ENCODE measurements at places on chromosomes 12 and 14. TPM values are rescaled to one million over a fixed set of nuclear protein-coding genes. Genes with fewer than 3 reads are reported as not detected.

DNA sequence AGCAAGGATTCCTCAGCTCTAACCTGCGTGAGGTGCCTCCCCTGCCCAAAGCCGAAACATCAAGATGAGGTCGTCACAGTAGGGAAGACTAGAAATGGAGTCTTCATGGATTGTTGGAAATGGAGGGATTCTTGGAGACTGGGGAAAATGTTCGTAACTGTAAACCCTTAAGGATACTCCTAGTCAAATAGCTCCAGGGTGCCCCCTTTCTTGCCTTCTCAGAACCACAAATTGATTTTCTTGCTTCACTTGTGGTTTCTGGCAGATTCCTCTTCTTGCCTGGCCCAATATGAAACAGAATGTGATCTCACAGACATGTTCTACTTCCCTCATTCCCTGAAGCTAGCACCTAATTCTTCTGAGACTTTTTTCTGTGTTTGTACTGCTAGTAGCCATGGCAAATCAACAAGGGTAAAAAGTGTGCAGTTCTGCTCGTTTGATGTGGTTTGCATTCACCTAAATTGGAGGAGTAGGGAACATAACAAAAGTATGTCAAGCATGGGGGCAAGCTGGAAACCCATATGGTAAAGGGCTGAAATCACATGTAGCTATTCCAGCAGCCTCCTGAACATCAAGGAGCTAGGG, 332.0 kb downstream of the PAWR start:
- no peak overlapping the region for H3K4me3 ChIP-seq
- H3K27me3 ChIP-seq = no peaks in the 10 kb centered on the region
- H3K4me1 ChIP-seq = no peaks in the 10 kb centered on the region
- no peaks in the 10 kb centered on the region for H3K36me3 ChIP-seq

- H3K36me3 ChIP-seq = no peaks in the 10 kb centered on the region
- DNase-seq = no peak
- no peak overlapping the region for H3K4me3 ChIP-seq
- H3K4me1 ChIP-seq = no peaks in the 10 kb centered on the region
These were observed 240.5 kb upstream of the DAAM1 start for GRCh38 chr14:58947814-58948445.

DNA sequence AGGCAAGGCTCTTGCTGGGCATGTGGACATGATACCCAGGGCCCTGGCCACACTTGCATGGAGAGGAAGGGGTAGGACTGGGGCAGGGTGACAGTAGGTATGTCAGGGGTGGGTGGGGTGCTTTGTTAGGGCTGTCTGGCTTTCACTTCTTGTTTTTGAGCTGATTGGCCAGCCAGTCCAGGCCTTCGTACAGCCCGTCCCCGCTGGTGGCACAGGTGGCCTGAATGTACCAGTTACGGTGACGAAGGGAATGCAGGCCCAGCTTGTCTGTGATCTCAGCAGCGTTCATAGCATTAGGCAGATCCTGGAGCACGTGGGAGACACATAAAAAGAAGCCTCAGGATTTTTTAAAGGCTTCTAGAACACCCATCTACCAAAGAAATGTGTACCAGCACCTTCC, 13.5 kb upstream of the FKBP11 start:
- H3K27ac ChIP-seq = no peak overlapping the region
- no peak for DNase-seq
- no peaks in the 10 kb centered on the region for H3K4me1 ChIP-seq
- H3K27me3 ChIP-seq = no peaks in the 10 kb centered on the region

- H3K4me1 ChIP-seq = no peaks in the 10 kb centered on the region
- no peak overlapping the region for H3K27ac ChIP-seq
- DNase-seq = no peak
- H3K4me3 ChIP-seq = no peak overlapping the region
- H3K36me3 ChIP-seq = no peaks in the 10 kb centered on the region
These were observed 221.3 kb upstream of the TMEM260 start for GRCh38 chr14:56358275-56358674.

DNA sequence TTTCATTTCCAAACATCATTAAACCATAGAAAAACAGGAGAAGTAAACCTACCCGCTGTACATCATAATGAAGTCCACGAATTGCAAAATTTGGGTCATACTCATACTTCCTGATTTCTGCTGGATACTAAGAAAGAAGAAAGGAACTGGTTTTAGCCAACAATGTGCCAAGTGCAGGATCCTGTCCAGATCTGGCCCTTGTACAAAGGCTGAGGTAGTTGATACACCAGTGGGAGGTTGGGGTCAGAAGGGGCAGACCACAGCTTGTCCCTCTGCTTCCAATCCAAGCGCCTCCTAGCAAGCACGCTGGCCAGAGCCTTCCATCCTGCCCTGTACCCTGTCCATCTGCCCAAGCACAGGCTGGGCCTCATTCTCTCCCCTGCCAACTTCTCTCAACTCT, 34.2 kb downstream of the NT5DC3 start:
- peaks cover 20% of the 10 kb centered on the region for H3K4me1 ChIP-seq
- H3K36me3 ChIP-seq = peaks cover 2% of the 10 kb centered on the region
- no peaks in the 10 kb centered on the region for H3K27me3 ChIP-seq
- 0 out of 2 replicates have a peak overlapping the region, but pooled peaks have one; percentile 14 for H3K27ac ChIP-seq
- no peak overlapping the region for H3K4me3 ChIP-seq
- no peak for DNase-seq

- no peaks in the 10 kb centered on the region for H3K27me3 ChIP-seq
- H3K4me1 ChIP-seq = peaks cover 25% of the 10 kb centered on the region
- H3K36me3 ChIP-seq = no peaks in the 10 kb centered on the region
- H3K27ac ChIP-seq = no peak overlapping the region
These were observed 116.3 kb downstream of the TGFB3 start for GRCh38 chr14:75865531-75865930.

DNA sequence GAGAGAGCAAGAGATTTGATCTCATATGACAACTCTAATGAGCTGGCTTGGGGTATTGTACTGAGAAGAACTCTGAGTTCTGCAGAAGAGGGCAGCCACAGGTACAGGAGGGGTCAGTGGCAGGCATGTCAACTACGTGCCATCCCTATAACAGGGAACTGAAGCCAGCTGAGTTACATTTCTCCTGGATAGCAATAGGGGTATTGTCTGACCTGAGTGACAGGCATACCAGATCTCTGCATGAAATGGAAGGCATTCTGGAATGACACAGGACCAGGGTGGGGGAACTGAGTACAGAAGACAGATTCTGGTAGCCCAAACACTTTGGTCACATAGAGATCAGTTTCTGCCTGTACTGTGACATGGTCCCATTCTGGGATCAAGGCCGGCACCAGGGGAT, 35.8 kb downstream of the EFCAB11 start:
- H3K27me3 ChIP-seq = no peaks in the 10 kb centered on the region
- H3K36me3 ChIP-seq = no peaks in the 10 kb centered on the region
- no peak overlapping the region for H3K4me3 ChIP-seq
- DNase-seq = no peak
- no peak overlapping the region for H3K27ac ChIP-seq

DNA sequence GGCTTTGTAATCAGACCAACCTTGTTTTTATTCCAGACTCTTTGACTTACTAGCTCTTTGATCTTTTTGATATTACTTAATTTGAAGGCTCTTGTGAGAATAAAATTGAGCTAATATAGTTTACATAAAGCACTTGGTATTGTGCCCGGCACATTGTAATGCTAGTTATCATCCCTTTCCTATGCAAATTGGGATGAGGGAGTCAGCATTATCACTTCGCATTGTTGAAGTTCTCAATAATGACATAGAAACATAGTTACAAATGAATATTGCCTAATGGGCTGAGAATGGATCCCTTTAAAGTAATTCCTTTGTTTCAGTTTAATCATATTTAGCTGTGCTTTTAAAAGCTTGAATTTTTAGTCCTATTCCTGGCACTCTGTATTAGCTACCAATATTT, 36.6 kb downstream of the SUPT16H start:
- no peak overlapping the region for H3K4me3 ChIP-seq
- no peak overlapping the region for H3K27ac ChIP-seq
- peaks cover 10% of the 10 kb centered on the region for H3K36me3 ChIP-seq
- 0 out of 2 replicates have a peak, but pooled peaks cover 2% of the 10 kb centered on the region for H3K4me1 ChIP-seq

- no peaks in the 10 kb centered on the region for H3K27me3 ChIP-seq
- H3K27ac ChIP-seq = peak overlapping the region; percentile 98
- H3K36me3 ChIP-seq = peaks cover 6% of the 10 kb centered on the region
- DNase-seq = no peak
- H3K4me3 ChIP-seq = peak overlapping the region; percentile 81
- peaks cover 7% of the 10 kb centered on the region for H3K4me1 ChIP-seq
These were observed 1.1 kb downstream of the KMT2D start for GRCh38 chr12:49059299-49060171.

DNA sequence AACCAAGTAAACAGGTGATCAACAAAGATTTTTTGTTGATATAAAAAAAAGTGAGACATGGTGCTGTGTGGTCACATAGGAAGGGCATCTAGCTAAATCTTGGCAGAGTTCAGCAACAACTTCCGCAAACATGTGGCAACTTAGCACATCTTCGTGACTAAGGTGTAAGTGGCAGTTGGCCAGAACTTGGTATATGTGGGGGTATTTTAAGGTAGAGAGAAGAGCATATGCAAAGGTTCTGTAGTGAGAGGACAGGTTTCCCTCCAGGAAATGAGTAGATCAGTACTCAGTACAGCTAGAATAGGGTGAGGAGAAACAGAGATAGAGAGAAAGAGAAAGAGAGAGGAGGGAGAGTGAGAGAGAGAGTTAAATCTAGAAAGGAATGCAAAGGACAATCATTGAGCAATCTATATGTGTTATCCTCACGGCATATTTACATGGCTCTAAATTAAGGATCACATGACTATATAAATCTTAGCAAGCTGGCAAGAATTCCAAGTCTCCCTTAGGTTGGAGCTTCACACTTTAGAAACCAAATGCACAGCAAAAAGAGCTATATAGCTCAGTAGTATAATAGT, 227.7 kb upstream of the HMGA2 start:
- peak; percentile 27 for DNase-seq
- no peaks in the 10 kb centered on the region for H3K27me3 ChIP-seq
- H3K27ac ChIP-seq = peak overlapping the region; percentile 56
- no peak overlapping the region for H3K4me3 ChIP-seq
- H3K4me1 ChIP-seq = peaks cover 19% of the 10 kb centered on the region

GRCh38 chr12:25775968-25776367, 182.5 kb upstream of the RASSF8 start:
- H3K27ac ChIP-seq = no peak overlapping the region
- H3K27me3 ChIP-seq = no peaks in the 10 kb centered on the region
- H3K36me3 ChIP-seq = no peaks in the 10 kb centered on the region
- DNase-seq = peak; percentile 31

DNA sequence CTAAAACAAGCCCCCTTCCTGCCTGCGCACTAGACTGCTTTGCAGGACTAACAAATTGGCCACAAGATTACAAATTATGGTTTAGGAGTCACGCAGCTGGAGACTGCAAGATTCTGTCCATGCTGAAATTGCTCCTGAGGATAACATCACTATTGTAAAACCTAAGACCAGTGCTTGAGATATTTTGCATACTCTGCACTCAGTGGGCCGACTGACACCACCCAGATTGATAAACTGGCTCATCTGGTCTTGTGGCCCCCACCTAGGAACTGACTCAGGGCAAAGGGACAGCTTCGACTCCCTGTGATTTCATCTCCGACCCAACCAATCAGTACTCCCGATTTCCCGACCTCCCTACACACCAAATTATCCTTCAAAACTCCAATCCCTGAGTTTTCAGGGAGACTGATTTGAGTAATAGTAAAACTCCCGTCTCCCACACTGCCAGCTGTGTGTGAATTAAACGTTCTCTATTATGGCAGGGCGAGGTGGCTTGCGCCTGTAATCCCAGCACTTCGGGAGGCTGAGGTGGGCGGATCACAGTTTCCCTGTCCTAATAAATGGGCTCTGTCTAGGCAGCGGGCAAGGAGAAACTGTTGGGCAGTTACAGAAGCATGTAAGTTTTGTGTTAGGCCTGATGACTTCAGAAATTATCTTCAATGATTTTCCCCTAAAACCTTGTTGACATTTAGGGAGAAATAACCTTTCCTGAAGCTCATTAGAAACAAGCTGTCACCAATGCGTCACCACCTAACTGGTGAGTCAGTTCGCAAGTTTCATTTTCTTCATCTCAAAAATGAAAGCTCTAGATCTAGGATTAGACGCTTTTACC, 5.3 kb upstream of the UBC start:
- H3K36me3 ChIP-seq = no peaks in the 10 kb centered on the region
- H3K27ac ChIP-seq = peak overlapping the region; percentile 5
- no peak overlapping the region for H3K4me3 ChIP-seq
- no peaks in the 10 kb centered on the region for H3K27me3 ChIP-seq

DNA sequence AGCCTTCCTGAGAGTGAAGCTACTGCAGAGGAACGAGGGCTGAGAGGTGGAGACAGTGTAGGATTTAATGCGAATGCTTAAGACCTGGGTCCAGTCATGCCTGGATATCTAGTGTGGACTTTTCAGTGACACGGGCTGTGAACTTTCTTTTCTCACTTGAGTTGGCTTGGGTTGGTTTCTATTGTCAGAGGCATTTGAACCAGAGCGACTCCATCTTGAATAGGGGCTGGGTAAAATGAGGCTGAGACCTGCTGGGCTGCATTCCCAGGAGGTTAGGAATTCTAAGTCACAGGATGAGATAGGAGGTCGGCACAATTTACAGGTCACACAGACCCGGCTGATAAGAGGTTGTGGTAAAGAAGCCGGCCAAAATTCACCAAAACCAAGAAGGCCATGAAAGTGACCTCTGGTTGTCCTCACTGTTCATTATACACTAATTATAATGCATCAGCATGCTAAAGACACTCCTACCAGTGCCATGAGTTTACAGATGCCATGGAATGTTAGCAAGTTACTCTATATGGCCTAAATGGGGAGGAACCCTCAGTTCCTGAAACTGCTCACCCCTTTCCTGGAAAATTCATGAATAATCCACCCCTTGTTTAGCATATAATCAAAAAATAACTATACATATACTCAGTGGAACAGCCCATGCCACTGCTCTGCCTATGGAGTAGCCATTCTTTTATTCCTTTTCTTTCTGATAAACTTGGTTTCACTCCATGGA, 34.2 kb upstream of the TMCC3 start:
- DNase-seq = no peak
- no peaks in the 10 kb centered on the region for H3K36me3 ChIP-seq
- H3K27ac ChIP-seq = no peak overlapping the region
- H3K27me3 ChIP-seq = peaks cover 4% of the 10 kb centered on the region

GRCh38 chr12:111242184-111242583, 126.7 kb downstream of the PHETA1 start:
- no peak overlapping the region for H3K4me3 ChIP-seq
- no peaks in the 10 kb centered on the region for H3K36me3 ChIP-seq
- no peak overlapping the region for H3K27ac ChIP-seq
- no peak for DNase-seq

Gene HOXC10
- total RNA-seq = not detected

Gene RNASE7
- not detected for total RNA-seq

Gene EIF4B
- total RNA-seq = 1,144 TPM

Gene MCRS1
- total RNA-seq = 72.9 TPM

Gene BAZ2A
- 15.6 TPM for total RNA-seq

Gene PAPOLA
- 137 TPM for total RNA-seq
